ENCODE measurements at places on chromosomes 7 and 10.

- peak; percentile 39 for DNase-seq
Observed at GRCh38 chr7:123633553-123633952, 22.1 kb upstream of the LMOD2 start.

- DNase-seq: peak; percentile 18
Observed at GRCh38 chr10:69086001-69086509, 1.8 kb upstream of the SRGN start.

DNA sequence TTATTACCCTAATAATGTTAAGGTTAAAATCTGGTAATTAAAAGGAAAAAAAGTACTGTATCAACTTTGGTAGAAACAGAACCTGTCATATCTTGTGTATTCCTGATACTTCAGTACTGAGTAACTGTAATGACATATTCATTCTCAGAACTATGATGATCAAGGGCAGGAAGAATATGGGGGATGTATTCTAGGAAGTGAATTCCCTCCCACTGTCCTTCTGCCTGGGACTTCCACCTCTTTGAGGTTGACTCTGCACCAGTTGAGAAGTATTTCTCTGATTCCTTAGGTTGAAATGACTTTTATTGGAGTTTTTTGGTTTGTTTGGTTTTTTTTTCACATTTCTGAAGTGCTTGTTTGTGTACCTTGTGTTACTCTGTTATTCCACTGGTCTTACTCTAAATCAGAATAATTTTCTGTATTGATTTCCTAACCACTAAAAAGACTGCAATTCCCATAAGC is 36.9 kb downstream of the WASL start:
- DNase-seq: no peak

- no peak for DNase-seq
Observed at GRCh38 chr7:27205325-27206280, 5.7 kb upstream of the HOXA13 start.

DNA sequence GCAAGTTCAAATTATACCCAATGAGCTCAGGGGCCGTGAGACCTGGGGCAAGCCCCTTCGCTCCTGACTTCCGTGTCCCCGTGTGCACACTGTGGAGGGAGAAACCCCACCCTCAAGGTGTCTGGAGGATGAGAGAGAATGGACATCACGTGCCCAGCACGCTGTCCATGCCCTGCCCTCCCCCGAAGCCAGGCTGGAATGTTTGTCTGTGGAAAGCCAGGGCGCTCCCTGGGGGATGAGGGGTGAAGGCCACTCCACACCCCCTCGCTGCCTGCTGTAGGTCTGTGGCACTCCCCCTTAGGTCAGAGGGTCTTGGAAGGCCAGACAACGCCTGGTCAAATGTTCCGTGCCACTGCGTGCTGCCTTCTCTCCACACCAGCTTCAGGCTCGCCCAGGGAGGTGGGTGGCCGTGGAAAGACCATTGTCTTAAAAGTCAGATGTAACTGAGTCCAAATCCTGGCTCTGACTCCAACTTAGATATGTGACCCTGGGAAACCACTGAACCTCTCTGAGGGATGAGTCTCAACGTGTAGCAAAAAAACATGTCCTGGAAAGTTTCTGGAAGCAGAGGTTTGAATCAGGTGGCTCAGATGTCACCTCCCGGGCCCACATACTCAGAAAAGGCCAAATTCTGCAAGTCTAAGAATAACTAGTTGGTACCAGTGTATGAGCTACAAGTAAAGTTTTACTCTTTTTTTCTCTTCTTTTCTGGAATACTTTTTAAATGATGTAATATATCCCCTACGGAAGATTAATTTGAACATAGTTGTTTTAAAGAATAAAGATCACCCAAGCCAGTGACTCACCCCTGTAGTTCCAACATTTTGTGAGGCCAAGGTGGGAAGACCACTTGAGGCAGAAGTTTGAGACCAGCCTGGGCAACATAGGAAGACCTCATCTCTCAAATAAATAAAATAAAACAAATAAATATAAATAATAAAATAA is 24.9 kb downstream of the RCC1L start:
- DNase-seq: no peak

GRCh38 chr10:59405235-59405634 is 42.9 kb upstream of the FAM13C start:
- no peak for DNase-seq

- peak; percentile 91 for DNase-seq
Observed at GRCh38 chr10:113475381-113475807, 77.5 kb upstream of the HABP2 start.

DNA sequence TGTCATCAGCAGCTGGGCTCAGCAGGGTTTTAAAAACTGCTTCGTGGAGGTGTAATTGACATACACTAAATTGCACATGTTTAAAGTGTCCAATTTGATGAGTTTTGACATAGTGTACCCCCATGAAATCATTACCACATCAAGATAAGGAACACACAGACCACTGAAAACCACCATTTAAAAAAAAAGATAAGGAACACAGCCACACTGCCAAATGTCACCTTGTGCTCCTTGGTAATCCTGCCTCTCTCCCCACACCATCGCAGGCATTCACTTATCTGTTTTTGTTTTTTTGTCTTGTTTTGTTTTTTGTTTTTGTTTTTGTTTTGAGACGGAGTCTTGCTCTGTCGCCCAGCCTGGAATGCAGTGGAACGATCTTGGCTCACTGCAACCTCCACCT is 75.0 kb downstream of the NEURL1 start:
- DNase-seq: no peak

GRCh38 chr10:48608279-48608681 is 3.4 kb upstream of the ARHGAP22 start:
- no peak for DNase-seq

Data from AG08395 (cell line).